ENCODE measurements at places on chromosomes 3 and 15.

GRCh38 chr3:71831599-71831998 lies 46.7 kb upstream of the PROK2 start:
- DNase-seq, result no peak

GRCh38 chr3:46921871-46922271 lies 44.4 kb downstream of the PTH1R start:
- DNase-seq, result no peak

DNA sequence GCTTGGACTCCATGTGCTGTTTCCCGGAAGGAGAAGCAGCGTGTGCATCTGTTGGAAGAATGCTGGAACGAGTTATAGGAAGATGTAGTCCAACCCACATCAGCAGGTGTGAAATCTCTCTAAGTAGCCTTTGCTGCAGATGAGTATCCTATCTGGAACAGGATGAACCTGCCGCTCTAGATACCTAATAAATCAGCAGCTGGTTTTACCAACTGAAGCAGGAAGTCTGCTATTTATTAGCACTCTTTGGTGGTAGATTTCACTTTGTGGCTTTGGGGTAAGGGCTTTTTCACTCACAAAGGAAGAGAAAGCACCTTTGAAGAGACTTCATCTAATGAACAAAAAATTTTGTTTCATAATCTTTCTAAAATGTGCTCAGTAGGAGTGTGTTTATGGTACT lies 66.4 kb downstream of the DCUN1D1 start:
- no peak for DNase-seq

GRCh38 chr15:76060118-76060989 lies 569 bp downstream of the TMEM266 start:
- DNase-seq, result no peak

DNA sequence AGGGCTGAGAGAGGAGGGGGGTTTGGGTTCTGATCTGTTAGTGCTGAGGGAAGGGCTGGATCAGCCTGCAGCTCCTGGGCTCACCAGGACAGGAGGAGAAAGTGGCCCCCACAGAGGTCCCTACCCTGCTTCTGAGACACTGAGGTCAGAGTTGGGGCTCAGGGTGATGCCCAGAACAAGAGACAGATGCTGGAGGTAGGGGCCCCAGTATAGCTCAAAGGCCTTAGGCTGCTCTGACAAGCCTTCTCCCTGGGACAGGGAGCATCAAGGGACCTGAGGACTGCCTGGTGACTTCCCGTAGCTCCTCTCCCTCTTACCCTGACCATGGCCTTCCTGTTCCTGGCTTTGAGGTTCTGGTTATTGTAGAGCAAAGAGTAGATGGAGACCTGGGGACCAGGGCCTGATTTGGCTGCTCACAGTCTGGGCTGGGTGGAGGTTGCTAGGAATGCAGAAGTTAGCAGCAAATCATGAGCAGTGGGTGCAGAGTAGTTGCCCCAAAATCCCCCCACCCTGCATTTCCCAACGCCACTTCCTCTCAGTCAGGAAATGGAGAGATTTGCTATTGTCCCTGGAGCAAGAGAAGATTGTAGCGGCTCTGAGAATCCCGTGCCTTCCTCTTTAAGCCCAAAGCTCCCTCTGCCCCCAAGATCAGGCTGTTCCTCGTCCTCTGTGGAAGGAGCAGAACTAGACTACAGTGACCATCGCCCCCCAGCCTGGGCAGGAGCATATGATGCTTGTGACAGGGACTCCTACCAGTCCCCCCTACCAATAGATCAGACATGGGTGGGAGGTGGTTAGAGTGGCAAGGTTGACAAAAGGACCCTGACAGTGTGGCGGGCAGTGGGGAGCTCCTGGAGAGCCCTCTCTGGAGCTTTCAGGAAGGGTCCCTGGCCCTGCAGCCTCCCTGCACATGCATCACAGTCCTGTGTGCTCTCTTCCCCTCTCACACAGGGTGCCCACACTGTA lies 47.4 kb upstream of the SEC22A start:
- DNase-seq, result no peak

- no peak for DNase-seq
Observed at GRCh38 chr15:72790302-72790910, 6.8 kb upstream of the ADPGK start.

- no peak for DNase-seq
Observed at GRCh38 chr3:184884359-184885017, 72.5 kb downstream of the VPS8 start.

DNA sequence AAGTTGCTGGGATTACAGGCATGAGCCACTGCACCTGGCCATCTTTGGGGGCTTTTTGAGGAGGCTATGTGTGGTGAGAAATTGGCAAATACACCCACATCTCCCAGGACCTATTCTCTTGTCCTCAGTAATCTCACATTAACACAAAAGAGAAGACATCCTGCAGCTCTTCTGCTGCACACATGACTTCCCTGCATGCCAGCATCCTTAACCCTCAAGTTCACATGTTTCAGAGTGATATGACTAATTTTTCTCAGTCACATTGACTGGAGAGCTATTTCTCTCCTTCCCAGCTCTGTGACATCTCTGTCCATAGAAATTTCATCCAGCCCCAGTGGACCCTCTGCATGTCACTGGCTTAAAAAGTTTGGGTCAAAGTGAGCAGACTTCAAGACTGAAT lies 1.9 kb upstream of the SKIC8 start:
- no peak for DNase-seq

DNA sequence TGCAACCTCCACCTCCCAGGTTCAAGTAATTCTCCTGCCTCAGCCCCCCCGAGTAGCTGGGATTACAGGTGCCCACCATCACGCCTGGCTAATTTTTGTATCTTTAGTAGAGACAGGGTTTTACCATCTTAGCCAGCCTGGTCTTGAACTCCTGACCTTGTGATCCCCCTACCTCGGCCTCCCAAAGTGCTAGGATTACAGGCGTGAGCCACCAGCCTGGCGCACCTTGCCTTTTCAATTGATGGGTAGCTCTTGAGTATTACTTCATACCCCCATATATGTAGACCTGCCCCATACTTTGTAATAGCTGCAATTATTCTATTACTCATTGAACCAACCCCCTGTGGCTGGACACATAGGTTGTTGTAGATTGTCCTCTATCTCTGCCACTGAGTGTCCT lies 101.3 kb downstream of the LRRK1 start:
- DNase-seq, result no peak

GRCh38 chr15:58403581-58403980 lies 28.2 kb upstream of the LIPC start:
- DNase-seq, result no peak

DNA sequence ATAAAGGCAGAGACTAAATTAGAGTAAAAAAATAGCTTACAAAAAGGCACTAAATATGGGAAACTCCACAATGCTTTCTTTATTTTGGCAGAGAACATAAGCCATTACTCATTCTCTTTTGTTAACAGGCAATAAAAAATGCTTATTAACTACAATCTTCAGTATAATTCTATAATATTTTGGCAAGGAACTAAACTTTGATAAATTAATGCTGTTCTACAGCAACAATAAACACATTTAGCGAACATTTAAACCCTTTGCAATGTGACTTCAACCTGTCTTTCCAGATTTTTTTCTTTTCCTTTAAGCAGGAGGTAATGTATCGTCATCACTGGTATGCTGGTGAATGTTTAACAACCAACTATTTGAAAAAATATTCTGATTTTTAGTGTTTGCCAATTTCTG lies 42.2 kb upstream of the POU1F1 start:
- DNase-seq, result no peak

DNA sequence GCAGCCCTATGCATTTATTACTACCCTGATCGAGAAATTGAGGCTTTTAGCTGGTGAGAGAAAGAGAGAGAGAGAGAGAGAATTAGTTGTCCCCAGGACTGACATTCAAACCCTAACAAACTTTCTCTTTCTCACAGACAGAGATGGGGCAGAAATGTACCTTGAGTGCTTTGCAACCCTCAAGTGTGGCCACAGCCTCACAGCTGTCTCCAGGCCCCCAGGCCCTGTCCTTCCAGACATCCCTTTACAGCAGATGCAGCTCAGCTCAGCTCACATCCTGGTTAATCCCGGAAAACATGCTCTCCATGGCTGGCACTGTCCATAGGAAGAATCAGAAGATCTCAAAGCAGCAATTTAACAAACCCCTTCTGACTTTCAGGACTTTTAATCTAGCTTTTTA lies 67.6 kb downstream of the DCLK3 start:
- DNase-seq, result no peak

- no peak for DNase-seq
Observed at GRCh38 chr3:46124216-46125177, 83.6 kb downstream of the CCR1 start.

GRCh38 chr3:78253860-78254259 lies 1214.0 kb downstream of the ROBO2 start:
- no peak for DNase-seq

GRCh38 chr15:38689522-38689921 lies 124.9 kb upstream of the RASGRP1 start:
- DNase-seq, result no peak

DNA sequence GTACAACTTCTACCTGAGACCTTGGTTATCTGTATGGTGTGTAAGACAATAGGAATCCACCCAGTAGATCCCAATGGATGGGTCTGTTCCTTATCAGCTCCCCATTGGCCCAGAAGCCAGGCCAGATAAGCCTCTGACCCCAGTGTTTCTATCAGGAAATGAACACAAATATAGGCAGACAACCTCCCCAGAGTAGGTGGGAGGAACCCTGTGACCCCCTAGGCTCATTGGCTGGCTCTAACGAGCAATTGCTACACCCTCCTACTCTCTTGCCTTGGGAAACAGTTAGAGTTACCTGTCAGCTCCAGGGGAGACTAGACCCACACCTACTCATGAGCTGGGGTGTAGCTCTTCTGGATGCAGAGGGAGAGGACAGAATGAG lies 299.9 kb downstream of the UACA start:
- no peak for DNase-seq

- no peak for DNase-seq
Observed at GRCh38 chr15:31081056-31081455, 20.5 kb downstream of the TRPM1 start.

- no peak for DNase-seq
Observed at GRCh38 chr3:67083277-67083676, 85.2 kb downstream of the KBTBD8 start.

- peak; percentile 86 for DNase-seq
Observed at GRCh38 chr15:25849157-25849921, 13.8 kb downstream of the ATP10A start.

DNA sequence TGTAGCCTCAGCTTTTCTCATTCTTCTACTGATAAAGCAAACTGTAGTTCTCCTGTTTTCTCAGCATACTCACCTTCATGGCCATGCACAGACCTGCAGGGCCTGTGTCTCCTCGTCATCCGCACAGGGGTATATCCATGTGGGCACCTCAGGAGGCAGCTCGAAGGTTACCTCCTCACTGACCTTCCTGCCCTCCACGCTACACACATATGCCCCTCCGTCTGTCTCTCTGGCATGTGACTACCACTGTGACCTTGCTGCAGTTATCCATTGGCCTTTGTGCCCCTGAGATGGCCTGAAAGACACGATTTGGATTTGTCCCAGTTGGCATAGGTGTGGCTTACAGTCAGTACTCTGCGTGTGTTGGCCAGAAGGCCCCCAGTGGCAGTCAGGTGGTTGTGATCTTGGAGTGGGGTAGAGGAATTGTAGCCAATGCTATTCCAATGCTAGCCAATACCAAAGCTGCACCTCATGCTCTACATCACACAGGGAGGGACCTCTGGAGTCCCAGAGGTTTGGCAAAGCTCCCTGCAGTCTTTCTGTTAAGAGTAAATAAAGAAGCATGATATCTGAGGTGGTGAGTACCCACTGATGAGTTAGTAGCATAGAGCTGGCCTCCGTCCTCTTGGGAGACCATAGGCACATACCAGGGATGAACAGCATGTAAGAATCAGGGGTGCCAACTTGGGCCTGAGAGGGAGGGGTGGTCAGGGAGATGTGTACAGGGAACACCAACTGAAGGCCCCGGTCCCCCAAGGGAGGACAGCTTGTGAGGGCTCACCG lies 143.4 kb downstream of the EEFSEC start:
- DNase-seq, result no peak

DNA sequence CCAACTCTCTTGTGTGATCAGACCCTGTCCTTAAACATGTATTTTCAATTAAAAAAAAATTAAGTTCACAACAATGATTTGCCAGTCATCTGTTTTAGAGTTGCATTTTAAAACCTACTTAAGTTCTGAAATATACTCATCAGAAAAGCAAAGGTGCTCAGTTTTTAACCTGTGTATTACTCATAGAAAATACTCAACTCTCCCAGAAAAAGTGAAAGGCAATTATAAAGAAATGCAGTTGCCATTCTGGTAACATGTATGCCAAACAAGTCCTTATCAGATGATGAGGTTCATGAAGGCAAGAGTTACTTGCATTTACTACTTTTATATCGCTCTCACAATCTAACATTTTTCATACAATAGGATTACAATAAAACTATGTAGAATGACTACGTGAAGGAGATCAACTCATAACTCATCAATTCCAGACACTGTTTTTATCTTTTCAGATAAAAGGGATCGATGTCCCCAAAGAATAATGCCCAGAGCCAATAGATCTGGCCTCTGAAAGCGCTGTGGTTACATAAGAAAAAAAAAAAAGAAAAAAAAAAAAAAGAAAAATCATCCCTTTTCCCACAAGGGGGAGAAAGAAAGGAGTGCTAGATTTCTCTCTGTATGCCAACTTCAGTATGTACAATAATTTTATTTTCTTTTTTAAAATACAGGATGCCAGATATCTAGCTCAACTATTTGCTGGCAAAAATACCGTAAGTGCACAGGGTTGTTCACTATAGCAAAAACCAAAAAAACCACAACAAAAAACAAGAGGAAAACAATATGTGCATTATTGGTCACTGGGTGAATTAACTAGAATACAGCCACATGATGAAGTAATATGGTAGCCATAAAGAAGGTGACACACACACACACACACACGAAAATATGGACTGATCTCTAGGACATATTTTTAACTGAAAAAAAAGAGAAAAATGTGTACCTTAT lies 137.4 kb downstream of the NR1I2 start:
- DNase-seq, result no peak

DNA sequence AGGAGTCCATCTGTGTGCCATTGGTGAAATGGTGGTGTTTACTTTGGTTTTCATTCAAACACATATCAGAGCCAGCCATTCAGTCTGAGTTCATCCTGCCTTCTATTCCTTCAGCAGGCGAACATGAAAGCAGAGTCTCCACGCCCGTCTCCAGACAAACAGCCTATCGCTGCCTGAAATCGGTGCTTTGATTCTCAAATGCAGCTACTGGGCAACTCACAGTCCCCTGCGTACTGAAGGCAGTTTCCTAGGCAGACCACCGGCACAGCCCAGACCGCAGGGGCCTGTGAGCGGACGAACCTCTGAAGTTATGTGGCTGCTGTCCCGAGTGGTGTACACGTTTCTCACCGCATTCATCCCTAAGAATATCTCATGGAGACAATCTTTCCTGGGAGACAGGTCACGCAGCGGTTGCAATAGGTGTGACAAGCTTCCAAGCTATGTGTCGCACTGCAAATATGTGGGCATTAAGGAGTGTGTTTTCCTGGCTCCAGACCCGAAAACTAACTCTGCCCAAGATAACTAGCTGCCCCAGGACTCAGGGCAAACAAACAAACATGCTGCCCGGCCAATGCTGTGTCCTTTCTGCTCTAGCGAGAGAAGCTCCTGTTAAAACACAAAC lies 16.9 kb upstream of the RYR3 start:
- peak; percentile 20 for DNase-seq
